ENCODE measurements at places on chromosomes 1 and 21.

GRCh38 chr1:219806020-219806419 is 122.3 kb downstream of the SLC30A10 start:
- DNase-seq = no peak

- DNase-seq = no peak
Measured at GRCh38 chr1:209057901-209058300, 525.6 kb upstream of the CAMK1G start.

DNA sequence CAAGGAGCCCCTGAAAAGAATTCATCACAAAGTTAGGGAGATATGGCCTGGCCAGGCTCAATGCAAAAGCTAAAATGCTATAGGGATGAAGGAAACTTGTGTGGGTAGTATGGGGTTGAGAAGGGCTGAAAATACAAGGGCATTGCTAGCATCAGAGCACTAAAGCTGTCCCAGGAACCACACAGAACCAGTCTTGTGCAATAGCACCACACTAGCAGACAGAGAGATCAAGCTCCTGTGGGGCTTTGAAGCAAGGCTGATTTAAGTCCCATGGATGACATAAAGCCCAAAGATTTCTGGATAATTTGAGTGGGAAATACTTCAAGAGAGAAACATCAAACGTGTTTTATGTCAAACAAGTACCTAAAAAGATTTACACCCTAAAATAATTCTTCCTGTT is 97.1 kb downstream of the VAV3 start:
- no peak for DNase-seq

GRCh38 chr1:242187816-242188215 is 188.9 kb upstream of the MAP1LC3C start:
- DNase-seq = no peak

GRCh38 chr1:90957497-90957896 is 64.3 kb downstream of the ZNF644 start:
- no peak for DNase-seq

DNA sequence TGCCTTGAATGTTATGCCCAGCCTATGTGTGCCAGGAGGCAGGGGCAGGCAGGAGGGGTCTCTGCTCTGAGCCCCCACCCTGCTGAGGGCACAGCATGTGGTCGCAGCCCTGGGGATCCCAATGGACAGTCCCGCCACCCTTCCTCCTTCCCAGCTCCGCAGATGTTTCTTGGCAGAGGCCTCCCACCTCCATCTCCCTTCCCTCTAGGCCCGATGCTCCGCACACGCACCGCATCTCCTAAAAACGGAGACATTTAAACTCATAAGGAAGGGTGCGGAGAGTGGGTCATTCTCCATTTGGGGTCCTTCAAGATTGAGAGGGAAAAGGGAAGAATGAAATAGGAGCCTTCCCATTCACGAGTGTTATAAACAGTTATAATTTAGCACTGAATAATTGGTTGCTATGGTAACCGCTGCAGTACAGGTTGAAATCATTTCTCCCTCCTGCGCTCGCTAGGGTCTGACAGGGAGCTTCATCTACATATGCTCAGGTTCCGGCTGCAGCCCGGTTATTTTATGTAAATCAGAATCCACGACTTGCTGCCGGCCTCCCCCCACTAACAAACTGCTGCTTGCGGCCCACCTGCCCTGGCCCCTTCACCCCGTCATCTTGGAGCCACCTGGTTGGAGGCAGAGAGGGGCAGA is 16.0 kb downstream of the CHD5 start:
- DNase-seq = no peak
